NCI-H460 (cell line): ENCODE measurements at places on chromosomes 4 and X. TPM values are rescaled to one million over a fixed set of nuclear protein-coding genes. Genes with fewer than 3 reads are reported as not detected.

The IGFBP7 gene
- total RNA-seq, result 4.3 and 6.5 TPM in 2 replicates

The CYTL1 gene
- not detected in 2 replicates for total RNA-seq

The STPG2 gene
- not detected in 2 replicates for total RNA-seq

The CSAG1 gene
- not detected in 2 replicates for total RNA-seq

The CSN1S1 gene
- total RNA-seq, result not detected in 2 replicates

The JAKMIP1 gene
- total RNA-seq, result 0.05 and 0.20 TPM in 2 replicates

The PDZD4 gene
- total RNA-seq, result 1.1 and 1.4 TPM in 2 replicates

The MGAT4D gene
- not detected in 2 replicates for total RNA-seq

The SMIM10L2A gene
- total RNA-seq, result 2.8 and 3.3 TPM in 2 replicates

The RTL3 gene
- not detected in 2 replicates for total RNA-seq

The NUDT6 gene
- total RNA-seq, result 16.4 and 20.9 TPM in 2 replicates

The MSX1 gene
- 6.3 TPM in 2 replicates for total RNA-seq

The PUDP gene
- 8.2 and 9.8 TPM in 2 replicates for total RNA-seq

The NUDT9 gene
- total RNA-seq, result 13.4 and 15.4 TPM in 2 replicates

The ABLIM2 gene
- total RNA-seq, result 2.3 and 3.6 TPM in 2 replicates

The ANOS1 gene
- total RNA-seq, result not detected in 2 replicates
